ENCODE measurements at places on chromosomes 3 and 15.

DNA sequence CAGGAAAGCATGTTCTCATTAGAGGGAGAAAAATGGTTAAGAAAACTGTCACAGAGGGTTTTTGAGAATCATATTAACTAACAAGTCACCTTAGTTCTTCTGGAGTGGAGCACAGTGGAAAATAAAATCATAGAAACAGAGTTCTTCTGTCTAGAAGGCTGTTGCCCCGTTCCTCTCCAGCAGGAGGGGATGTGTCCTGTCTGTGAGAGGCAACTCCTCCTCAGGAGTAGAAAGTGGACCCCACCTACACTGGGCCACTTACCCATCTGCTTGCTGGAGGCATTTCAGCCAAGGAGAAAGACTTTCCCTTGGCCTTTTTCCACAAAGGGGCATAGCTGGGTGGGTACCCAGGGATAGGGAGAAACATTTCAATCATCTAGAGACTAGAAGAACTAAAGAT, 106.6 kb downstream of the SSR3 start:
- DNase-seq: no peak

GRCh38 chr3:139456386-139456785, 19.9 kb downstream of the RBP2 start:
- DNase-seq: no peak

- DNase-seq: no peak
Observed at GRCh38 chr3:70308760-70309159, 3.7 kb downstream of the MDFIC2 start.

- DNase-seq: no peak
Observed at GRCh38 chr3:7309641-7310102, 448.8 kb downstream of the GRM7 start.

GRCh38 chr3:127370906-127371305, 83.1 kb upstream of the PRR20G start:
- DNase-seq: no peak

GRCh38 chr3:139123377-139124095, 78.8 kb upstream of the PRR23C start:
- no peak for DNase-seq

DNA sequence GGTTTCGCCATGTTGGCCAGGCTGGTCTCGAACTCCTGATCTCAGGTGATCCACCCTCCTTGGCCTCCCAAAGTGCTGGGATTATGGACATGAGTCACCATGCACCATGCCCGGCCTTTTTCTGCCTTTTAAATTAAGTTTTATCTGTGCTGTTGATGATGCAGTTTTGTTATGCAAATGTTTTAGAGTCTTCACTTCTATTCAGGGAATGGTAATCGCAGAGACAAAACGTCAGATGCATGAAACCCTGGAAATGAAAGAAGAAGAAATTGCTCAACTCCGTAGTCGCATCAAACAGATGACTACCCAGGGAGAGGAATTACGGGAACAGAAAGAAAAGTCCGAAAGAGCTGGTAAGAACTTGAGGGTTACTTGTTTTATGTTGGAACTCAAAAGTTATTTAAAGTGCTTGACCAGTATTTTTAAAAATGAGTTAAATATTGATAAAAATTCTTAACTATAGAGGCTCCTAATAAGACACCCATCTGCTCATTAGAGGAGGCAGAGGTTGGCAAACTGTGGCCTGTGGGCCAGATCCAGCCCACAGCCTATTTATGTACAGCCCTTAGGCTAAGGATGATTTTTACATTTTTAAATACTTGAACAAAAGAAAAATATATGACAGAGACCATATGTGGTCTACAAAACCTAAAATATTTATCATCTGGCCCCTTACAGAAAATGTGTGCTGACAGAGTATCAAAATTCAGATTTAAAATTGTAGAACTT, 127.8 kb upstream of the LRRFIP2 start:
- no peak for DNase-seq

- DNase-seq: no peak
Observed at GRCh38 chr3:13517253-13517977, 31.5 kb upstream of the FBLN2 start.

- no peak for DNase-seq
Observed at GRCh38 chr15:26805470-26805869, 32.6 kb upstream of the GABRB3 start.

GRCh38 chr15:25933456-25934158, 70.5 kb upstream of the ATP10A start:
- DNase-seq: peak; percentile 47

- DNase-seq: no peak
Observed at GRCh38 chr3:23459889-23460546, 256.9 kb downstream of the UBE2E2 start.

DNA sequence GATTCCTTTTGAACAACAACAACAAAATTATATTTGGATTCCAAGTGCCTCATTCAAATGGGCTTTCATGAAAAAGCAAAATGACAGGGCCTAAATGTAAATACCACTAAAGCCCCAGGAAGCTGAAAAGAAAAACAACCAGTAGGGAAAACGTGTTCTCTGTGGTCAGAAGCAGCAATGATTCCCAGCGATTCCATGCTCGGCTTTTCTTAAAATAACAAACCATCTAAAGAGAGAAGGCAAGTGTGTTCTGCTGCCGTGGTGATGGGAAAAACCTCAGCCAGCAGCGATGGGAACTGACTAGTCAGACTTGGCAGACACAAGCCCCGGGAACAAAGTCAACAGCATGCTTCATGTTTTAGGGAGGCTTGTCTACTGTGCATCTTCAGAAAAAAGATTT, 153.6 kb downstream of the TNIK start:
- DNase-seq: no peak

- DNase-seq: no peak
Observed at GRCh38 chr15:81294516-81294880, 29.4 kb downstream of the STARD5 start.

DNA sequence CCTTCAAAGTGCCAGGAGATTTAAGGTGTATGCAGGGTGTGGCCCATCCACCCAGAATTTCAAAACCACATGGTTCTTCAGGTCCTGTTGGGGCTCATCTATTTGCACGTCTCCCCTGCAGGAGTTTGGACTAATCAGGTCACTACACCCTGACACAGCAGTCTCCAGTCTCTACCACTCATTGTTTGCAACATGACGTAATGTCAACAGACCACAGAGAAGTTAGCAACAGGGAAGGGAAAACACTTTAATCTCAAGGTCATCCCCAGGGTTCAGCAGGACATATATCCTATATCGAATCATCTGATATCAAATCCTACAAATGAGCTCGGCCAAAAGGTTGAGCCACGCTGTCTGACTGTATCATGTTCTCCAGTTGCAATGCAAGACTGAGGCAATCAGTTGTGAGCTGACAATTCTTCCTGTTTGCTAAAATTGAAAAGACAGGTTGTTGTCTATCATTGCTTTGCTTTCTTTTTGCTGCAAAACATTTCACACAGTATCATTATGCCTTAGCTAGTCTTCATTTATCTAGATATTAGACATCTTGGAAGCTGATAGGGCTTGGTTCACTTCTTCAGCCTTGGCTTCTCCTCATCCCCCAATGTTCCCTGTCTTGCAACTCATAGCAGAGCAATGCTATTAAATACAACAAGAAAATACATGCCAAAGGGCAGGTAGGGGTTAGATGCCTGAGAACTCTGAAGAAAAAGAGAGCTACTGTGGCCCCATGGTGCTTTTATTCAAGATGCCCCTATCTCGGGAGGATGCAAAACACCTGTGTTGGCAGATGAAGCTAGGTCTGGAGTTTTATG, 13.4 kb upstream of the LEKR1 start:
- DNase-seq: no peak

DNA sequence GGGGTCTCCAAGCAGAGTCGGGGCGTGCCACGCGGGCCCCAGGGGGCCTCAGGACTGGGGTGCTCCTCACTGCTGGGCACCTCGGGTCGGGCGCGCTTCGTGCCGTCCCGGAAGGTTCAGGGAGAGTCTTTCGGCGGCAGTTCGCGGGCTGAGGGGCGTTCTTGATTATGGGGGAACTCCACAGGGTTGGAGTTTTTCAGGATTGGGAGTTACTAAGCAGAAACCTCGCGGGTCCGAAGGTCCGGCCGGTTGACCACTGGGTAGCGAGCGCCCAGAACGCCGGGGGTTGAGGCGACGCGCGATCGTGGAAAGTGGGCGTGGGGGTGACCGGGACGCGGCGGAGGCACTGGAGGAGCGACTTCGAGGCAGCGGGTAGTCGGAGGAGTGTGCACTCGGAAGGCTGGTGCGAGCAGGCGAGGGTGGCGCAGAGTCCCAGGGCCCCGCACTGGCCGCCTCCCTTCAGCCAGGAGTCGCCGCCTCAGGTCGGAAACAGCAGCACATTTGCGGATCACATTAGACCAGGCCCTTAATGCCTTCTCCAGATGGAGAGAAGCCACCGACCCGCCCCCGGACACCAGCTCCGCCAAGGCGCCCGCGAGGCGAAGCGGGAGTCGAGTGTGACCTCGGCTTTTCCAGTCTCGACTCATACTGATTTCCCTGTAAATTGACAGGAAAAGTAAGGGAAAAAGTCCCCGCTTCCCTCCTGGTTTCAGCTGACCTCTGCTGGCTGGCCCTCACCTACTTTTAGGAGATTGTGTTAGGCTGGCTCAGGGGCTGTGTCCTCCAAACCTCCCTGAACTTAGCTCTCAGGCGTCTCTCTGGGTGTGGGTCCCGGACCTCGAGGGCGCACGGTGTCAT, 685 bp downstream of the ADAMTSL3 start:
- DNase-seq: no peak

DNA sequence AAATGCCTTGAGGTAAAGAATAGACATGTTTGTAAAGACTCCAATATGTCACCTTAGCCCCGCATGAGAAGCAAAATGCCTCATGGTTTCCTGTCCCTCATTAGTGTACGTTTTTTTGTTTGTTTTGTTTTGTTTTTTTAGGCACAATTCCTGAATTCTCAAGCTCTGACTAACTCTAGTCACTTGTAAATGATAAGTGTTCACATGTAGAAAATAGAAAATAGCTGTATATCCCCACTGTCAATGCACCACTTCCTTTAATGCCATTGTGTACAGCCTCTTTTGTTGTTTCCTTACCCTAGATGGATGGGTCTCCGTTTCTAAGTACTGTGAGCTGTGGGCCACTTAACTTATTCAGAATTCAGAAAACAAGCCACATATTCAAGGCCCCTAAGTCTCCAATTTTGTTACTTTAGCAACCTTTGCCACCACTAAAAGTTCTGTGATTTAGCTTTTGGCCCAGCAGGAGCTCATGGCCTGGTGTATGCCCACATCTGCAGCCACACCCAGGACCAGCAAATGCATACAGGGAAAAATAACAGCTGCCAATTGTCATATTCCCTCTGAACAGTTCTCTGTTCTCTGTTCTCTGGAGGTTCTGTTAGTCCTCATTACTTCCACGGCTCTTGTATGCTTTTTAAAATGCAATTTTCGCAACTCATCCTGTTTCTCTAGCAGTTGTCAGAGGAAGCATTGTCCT, 655.5 kb downstream of the GBE1 start:
- no peak for DNase-seq

DNA sequence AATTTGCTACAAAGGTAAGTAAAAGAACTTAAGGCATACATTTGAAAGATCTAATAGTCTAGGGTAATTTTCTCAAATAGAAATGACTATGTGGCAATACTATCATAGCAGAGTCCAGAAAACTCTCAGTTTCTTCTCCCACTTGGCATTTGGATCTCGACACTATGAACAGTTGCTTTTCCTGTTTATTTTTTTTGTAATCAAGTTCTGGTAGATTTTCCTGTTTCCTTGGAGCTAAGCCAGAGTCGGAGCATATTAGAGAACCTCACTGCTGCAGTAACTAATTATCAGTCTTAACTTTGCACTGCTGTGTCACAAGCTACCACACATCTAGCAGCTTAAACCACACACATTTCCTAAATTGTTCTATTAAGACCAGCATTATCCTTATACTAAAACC, 44.9 kb upstream of the ZNF385D start:
- DNase-seq: no peak

DNA sequence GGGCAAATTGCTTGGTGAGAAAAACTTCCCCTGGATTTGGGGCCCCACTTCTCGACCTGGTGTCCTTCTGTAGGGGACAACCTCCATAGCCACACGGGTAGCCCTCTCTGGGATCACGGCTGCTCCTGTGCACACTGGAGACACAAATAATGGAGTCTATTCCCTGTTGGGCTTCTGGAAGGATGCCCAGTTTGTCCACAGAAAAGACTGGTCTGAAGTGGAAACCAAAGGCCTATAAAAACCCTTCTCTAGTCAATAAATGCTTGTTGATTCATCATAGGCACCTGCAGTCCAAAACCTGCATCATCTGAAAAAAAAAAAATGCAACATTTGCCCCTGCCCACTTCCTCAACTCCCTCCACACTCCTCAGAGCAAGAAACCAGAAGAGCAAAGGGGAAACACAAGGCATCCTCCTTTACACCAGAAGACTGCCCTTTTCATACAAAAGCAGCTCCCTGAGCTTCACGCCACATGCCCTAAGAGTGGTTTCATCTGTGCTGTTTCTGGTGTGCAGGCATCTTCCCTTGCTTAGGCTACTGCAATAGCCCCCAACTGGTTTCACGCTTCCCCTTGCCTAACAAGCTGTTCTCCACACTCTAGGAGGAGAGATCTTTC, 36.3 kb downstream of the SRGAP3 start:
- DNase-seq: no peak

GRCh38 chr15:42474827-42475226, 16.1 kb downstream of the ZNF106 start:
- no peak for DNase-seq

DNA sequence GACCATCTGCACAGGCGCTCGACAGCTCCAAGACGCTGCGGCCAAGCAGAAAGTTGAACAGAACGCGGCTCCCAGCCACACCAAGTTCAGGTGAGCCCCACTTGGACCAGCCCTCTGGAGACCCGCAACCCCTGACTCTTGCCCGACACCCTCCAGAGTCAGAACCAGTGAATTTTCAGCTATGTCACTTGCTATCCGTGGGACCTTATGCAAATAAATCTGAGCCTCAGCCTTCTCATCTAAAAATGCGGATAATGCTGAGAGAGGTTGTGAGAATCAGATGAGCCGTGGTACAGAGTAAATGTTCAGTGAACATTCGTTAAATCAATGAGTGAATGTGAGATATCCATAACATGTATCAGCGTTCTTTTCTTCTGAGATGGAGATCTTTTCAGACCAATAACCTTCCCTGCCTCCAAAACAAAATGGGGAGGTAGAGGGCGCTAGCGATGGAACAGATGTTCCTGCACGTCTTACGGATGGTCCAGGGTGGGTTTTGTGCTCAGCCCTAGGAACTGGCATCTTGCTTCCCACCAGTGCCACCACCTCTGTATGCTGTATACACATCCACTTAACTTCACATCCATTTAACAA, 524 bp downstream of the MRPS11 start:
- DNase-seq: no peak

DNA sequence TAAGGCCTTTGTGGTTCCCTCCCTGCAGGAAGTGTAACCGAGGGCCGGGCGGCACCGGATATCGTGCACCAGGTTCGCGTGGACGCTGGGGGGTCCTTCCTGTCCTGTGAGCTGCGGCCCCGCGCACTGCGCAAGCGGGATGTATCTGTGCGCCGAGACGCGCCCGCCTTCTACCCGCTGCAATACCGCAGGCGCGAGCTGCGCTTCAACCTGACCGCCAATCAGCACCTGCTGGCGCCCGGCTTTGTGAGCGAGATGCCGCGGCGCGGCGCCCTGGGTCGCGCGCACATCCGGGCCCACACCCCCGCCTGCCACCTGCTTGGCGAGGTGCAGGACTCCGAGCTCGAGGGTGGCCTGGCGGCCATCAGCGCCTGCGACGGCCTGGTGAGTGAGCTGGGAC, 35.9 kb downstream of the SAXO2 start:
- DNase-seq: peak; percentile 26

- no peak for DNase-seq
Observed at GRCh38 chr3:23329471-23330105, 126.5 kb downstream of the UBE2E2 start.
